Midbrain (tissue), 1 donor: ENCODE measurements at places on chromosomes 5 and 9.

GRCh38 chr9:97847474-97848214 lies 5.4 kb upstream of the FOXE1 start:
- no peak for DNase-seq

DNA sequence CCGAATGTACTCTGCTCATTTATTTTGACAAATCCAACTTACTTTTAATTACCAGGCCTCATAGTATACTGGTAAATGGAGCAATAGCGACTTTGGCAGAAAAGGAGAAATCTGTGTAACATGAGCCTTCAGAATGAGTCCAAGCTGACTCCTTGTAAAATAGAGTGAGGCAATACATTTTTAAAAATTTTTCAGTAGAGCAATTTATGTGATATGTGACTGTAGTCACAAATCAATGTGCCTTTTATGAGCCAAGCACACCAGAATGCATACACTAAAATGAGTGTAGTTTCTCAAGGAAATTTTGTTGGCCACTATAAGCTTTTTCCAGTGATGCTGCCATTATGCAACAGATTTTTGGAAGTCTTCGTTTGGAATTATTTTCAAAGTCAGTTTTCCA lies 73.8 kb downstream of the SNCAIP start:
- no peak for DNase-seq

- no peak for DNase-seq
Measured at GRCh38 chr9:25681266-25681665, 3.0 kb upstream of the TUSC1 start.

- DNase-seq: no peak
Measured at GRCh38 chr9:133818444-133818843, 80.3 kb upstream of the SARDH start.

- DNase-seq: no peak
Measured at GRCh38 chr5:10576121-10576789, 12.4 kb downstream of the ANKRD33B start.

DNA sequence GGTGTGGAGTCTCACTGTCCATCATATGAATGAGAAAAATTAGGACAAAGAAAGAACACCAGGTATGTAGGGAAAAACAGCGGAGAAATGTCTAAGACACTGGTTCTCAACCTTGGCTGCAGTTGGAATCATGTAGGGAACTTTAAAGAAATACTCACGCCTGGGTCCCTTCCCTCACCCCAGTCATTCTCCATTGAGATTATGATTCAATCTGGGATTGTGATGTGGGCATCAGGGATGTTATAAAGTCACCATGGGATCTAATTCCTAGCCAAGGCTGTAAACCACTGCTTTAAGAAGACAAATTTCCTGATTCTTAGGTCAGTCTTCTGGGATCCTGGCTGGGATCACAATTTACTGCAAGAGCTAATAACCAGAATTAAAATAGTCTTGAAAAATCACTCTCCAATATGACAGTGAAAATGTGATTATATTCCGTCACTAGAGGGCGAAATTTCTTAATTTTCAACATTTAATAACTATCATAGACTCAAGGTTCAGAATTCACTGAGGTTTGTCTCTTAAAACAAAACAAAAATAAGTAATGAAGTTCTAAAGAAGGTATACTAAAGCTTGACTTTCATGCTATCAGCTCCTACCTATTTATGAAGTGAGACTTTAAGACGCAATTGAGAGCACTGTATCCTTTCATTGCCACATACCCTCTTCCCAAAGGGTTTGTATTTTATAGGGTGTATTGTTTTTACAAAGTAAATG lies 60.5 kb downstream of the GLDC start:
- DNase-seq: peak; percentile 56

GRCh38 chr5:16975950-16976624 lies 40.0 kb upstream of the MYO10 start:
- DNase-seq: no peak

GRCh38 chr5:155150012-155150411 lies 136.5 kb downstream of the KIF4B start:
- no peak for DNase-seq

DNA sequence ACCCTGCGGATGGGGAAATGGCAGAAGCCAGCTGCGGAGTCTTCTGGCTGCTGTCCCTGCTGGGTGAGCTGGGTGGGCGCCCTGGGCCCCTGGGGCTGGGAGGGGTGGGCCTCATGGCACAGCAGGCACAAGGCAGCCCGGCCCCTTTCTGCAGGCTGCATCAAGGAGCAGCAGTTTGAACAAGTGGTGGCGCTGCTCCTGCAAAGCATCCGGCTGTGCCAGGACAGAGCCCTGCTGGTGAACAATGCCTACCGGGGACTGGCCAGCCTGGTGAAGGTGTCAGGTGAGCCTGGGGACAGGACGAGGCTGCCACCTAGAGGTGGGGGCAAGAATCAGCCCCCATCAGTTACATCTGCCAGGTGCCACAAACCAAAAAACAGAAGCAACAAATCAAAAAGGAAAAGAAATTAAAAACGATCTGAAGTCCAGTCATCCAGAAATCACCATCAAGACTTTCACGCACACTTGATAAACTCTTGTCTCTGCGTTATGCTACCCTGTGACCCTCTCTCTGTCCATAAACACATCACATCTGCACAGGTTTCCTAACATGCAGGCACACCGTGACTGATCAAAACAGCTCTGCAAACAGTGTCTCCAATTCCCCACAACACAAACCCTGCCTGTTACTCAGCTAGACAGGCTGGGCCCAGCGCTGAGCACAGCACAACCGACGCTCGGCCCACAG lies 13.9 kb downstream of the REXO4 start:
- DNase-seq: no peak

GRCh38 chr9:73039271-73040263 lies 86.7 kb upstream of the ALDH1A1 start:
- DNase-seq: peak; percentile 56

GRCh38 chr5:147673266-147673665 lies 109.3 kb downstream of the JAKMIP2 start:
- DNase-seq: no peak

GRCh38 chr9:107487521-107488374 lies 1.8 kb downstream of the KLF4 start:
- no peak for DNase-seq

DNA sequence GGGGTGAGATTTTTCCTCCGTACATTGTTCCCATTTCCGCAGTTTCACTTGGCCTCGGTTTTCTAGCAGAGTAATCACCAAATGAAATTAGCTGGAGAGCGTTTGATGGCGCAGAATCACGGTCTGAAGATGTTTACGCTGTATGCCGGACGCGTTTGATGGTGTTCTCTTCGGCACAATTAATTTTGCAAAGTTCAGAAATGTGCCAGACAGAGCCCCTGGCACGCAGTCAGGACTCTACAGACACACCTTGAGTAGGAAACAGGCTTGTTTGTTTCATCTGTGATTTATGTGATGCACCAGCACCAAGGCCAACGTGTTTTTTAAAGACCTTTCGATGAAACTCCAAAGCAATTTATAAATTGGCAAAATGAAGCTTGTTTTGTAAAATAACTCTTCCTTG lies 863 bp upstream of the LIFR start:
- DNase-seq: peak; percentile 61

- DNase-seq: peak; percentile 78
Measured at GRCh38 chr5:14685757-14686156, 21.2 kb downstream of the OTULIN start.

- DNase-seq: no peak
Measured at GRCh38 chr5:141567513-141568117, 51.2 kb downstream of the DIAPH1 start.

DNA sequence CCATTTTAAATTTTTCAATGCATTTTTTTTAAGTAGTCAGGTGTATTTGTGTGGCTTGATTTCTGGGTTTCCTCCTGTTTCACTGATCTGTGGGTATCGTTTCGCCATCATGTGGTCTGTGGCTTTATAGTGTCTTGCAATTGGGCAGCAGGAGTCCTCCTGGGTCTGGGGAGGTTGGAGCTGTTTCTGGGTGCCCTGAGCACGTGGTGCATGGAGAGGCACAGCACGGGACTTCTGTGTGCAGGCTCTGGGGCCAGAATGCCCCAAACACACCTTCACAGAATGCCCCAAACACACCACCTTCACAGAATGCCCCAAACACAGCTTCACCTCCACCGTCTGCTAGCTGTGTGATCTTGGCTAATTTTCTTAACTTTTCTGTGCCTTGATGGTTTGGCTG lies 82.6 kb upstream of the COL5A1 start:
- no peak for DNase-seq

DNA sequence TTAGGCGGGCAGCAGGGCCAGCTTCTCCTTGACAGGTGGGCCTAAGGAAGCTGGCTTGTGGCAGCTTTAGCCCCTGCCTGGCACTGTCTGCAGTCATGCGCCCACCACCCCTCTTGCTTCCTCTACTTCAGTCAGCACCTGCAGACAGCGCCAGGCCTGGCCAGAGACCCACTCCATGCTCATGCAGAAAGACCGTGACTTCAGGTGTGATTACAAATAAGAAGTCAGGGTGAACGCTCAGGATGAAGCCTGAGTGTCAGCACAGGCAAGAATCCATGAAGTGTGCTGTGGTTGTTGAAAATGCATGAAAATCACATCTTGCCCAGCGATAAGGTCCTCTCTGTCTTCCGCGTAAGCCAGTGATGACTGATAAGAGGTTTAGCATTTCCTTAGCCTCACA lies 3.4 kb downstream of the CSF2 start:
- no peak for DNase-seq

DNA sequence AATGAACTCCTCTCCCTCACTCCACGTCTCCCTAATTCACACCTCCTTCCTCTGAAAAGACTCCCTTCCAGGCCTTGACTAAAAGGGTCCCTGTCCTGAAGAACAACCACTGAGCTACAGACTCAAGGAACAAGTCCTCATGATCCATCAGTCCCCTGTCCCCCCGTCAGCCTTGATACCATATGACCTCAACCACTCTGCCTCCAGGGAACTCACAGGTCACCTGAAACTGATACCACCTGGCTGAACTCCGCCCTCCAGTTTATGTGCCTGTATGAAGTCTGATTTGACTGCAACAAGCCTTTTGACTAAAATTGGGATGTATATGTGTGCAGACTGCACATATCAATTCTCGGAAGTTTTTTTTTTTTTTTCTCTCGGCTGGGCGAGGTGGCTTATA lies 88.7 kb downstream of the UGCG start:
- no peak for DNase-seq

- DNase-seq: no peak
Measured at GRCh38 chr5:6403416-6403815, 25.1 kb upstream of the MED10 start.

- DNase-seq: no peak
Measured at GRCh38 chr5:91296674-91297143, 86.4 kb downstream of the ARRDC3 start.

DNA sequence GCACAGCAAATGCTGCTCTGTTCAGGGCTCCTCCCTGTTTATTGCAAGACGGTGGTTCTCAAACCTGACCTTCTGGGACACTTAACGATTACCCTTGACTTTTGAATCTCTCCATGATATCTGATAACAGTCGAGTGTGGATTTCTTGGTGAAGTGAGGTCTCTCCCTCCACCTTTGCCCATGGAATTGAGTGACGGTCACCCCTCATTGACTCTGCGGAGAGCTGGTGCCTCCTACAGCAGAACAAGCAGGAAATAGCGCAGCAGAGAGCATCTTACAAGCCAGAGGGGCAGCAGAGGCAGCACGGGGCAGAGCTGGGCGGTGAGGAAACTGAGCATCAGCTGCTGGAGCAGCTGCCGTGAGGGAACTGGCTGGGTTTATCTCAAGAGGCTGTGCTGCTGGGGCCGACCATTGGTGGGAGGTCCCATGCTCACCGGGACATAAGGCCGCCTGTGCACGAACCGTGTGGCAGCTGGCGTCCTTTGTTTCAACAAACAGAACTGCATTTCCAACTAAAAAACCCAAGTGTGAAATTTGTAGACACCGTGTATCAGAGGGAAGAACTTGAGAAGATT lies 189.8 kb downstream of the MTRR start:
- no peak for DNase-seq

DNA sequence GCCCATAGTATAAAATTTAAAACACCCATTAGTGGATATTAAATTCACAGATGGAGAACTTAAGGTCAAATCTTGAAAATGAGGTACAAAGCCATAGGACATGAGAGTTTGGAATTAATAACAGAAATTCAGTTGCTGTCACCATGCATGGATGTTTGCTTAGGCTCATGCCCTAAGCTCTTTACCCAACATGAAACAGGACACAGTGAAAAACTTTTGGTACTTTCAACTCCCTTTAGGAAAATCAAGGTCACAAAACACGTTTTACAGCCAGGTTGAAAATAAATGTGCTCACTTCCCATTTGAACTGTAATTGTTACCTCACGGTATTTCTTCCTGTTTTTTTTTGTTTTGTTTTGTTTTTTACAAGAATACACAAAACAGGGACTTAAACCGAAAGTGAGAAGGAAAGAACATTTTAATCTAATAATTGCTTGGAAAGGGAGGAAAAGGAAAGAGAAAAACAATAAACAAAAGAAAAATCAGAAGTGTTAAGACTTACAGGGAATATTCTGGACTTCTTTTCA lies 6.1 kb upstream of the TOPORS start:
- no peak for DNase-seq

DNA sequence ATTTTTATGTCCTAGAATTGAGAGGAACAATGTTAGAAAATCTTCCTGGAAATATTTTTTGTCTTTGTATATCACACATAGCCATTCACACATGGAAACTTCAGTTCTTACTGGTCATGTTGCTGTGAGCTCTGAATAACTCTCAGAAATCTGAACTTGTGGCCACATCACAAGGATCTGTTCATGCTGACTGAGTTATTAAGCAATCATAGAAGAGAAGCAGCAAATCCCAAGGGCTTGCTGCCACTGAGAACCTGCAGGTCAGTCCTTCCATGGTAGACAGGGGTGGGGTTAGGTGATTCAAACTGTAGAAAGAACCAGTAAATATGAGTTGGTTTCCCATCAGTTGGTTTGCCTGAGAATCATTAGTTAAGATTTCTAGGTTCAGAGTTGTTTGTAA lies 27.6 kb downstream of the SGCD start:
- DNase-seq: no peak

GRCh38 chr9:7234144-7234543 lies 476.4 kb downstream of the KDM4C start:
- DNase-seq: no peak

DNA sequence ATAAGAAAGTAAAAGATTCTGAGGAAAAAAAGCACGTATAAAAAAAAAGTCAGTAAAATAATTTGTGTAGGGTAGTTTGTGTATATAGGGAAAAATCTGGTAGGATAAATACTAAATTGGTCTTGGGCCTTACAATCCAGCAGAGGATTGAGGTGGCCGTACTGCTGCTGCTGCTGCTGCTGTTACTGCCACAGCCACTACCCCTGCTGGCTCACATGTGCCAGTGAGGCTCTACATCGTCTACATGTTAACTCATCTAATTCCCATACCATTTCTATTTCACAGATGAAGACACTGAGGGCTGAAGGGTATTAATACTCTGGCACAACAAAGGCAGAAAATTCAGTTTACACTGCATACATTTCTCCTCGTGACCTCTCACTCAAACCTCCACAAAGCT lies 928.5 kb downstream of the TLE4 start:
- DNase-seq: no peak
